ENCODE measurements at places on chromosomes 3 and 15.

DNA sequence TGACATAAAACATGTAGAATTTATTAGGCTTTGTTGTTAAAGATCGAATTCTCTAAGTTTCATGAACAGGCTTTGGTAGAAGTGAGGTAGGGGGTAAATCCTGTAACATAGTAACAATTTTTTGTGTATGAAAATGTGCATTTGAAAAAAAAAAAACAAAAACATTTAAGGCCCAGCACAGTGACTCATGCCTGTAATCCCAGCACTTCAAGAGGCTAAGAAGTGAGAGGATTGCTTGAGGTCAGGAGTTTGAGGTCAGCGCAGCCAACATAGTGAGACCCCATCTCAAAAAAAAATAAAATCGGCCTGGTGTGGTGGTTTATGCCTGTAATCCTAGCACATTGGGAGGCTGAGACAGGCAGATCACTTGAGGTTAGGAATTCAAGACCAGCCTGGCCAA is 26.8 kb upstream of the PPP4R2 start:
- DNase-seq: no peak

- DNase-seq: no peak
Observed at GRCh38 chr15:89364341-89364740, 29.7 kb upstream of the POLG start.

GRCh38 chr15:70504988-70505387 is 258.4 kb downstream of the UACA start:
- DNase-seq: no peak

DNA sequence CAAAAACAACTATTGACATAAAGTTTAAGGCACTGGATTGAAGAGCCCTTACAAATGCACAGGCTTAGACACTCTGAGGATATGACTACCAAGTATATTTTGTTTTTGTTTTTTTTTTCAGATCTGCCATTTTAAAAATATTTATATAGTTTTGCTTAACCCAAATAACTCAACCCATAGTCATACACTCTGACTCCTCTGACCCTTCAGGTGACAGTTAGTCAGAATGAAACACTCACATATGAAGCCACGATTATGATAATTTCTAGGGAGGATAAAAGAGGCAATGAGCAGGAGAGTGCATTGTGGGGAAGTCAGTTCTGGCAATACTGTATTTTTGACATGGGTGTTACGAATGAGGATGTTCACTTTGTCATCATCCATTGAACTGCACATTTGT is 774.7 kb downstream of the MECOM start:
- no peak for DNase-seq

DNA sequence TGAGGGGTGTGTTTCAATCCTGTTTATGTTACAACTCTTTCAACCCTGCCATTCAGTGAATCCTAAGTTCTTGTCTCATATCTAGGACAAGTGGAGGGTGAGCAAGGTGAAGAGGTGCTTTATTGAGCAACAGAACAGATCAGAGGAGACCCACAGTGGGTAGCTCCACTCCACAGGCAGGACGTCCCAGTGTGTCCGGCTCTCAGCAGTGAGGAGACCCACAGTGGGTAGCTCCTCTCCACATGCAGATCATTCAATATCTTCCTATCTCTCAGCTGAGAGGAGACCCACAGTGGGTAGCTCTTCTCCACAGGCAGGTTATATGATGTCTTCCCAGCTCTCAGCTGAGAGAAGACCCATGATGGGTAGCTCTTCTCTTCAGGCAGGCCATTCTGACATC is 556.7 kb downstream of the SI start:
- DNase-seq: no peak

DNA sequence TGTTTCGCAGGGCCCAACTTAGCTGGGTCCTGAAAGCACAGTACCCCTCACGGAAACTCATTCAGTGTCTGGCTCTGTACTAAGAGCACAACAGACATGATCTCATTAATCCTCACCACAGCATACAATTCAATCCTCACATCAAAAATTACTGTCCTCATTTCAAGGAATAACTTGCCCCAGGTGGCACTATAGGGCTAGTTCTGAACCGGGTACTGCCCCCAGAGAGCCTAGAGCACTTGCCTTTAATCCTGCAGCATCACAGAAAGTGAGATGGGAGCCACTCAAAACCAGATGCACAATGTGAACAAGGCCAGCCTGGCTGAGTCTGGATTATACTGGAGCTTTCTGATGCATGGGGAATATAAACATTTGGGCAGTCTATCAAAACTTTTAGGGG is 122.6 kb downstream of the OSBPL10 start:
- no peak for DNase-seq

GRCh38 chr3:175270198-175270837 is 411.2 kb downstream of the NAALADL2 start:
- DNase-seq: no peak

GRCh38 chr3:125051715-125052581 is 3.8 kb downstream of the HEG1 start:
- peak; percentile 74 for DNase-seq

DNA sequence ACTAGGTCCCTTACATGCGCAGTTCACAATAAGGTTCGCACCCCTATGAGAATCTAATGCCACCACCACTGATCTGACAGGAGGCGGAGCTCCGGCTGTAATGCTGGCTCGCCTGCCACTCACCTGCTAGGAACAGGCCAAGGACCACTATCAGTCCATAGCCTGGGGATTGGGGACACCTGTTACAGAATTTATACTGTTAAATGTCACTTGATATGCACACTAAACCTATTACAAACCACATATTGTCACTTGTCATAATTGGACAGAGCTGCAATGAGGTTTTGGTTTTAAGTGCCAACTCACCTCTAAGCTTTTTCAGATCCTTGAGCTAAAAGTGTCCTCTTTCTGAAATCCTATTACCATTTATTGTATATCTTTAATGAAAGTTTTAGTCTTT is 507.9 kb upstream of the TPRG1 start:
- DNase-seq: no peak

DNA sequence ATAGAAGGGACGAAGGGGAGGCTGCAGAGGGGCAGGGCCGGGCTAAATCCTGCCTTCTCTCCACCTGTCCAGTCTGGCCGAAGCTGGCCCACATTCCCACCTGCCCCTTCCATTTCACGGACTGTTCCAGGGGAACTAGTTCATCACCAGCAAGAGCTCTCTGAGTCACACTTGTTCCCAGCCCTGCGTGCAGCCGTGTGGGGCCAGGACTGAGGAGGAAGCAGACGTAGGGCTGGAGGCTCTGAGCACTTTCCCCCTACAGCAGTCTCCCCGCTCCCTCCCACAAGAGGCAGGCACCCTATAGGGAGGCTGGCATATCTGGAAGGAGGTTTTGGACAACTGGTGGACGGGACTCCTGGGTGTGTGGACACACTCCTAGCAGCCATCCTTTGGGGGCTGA is 3.0 kb downstream of the ITIH4 start:
- no peak for DNase-seq

DNA sequence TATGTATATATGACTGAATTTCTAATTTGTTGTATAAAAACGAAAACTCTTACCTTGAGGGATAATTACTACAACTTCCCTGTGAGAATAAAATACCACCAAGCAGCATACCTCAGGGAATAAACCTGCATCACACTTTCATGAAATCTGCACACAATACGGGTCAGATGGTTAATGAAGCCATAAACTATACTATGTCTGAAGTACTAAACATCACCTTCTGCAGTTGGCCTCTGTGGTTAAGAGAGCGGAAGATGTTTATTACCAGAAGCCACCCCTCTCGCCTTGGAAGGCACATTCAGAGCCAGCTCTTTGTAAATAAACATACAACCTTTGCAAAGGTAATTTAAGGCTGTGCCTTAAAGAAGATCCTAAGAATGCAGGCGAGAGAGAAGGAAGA is 462.1 kb upstream of the NR2F2 start:
- no peak for DNase-seq

DNA sequence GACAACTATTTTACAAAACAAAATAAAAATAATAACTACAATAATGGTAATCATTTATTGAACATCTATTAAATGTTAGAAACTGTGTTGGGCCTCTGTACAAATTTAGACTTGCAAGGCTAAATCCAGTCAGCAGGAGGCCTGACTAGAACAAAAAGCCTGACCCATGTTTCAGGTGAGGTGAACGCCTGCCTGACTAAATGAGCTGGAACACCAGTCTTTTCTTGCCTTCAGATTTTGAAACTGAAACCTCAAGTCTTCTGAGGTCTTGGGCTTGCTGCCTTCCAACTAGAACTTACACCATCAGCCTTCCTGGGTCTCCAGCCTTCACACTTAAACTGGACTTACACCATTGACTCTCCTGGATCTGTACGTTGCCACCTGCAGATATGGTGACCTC is 706.9 kb downstream of the TBL1XR1 start:
- no peak for DNase-seq

DNA sequence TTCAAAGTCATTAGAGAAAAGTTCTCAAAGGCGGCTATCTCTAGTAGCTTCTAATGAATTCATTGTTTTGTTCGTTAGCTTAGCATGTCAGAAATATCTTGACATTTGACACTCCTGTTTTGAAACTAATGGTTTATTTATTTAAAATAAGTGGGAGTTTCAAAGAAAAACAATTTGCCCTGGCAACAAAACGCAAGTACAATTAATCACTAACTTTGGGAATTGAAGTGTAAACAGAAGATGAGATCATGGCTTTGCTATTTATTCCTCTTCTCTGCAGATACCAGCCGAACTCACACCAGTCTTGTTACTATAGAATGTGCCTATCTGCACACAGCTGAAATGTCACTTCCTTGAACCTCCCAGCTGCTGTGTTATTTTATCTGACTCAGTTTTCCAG is 27.5 kb downstream of the MASP1 start:
- DNase-seq: no peak

GRCh38 chr3:129018751-129019150 is 17.6 kb downstream of the EFCC1 start:
- no peak for DNase-seq

- no peak for DNase-seq
Observed at GRCh38 chr3:153443961-153444360, 281.9 kb downstream of the RAP2B start.

GRCh38 chr3:10495003-10495402 is 10.4 kb downstream of the ATP2B2 start:
- DNase-seq: no peak

DNA sequence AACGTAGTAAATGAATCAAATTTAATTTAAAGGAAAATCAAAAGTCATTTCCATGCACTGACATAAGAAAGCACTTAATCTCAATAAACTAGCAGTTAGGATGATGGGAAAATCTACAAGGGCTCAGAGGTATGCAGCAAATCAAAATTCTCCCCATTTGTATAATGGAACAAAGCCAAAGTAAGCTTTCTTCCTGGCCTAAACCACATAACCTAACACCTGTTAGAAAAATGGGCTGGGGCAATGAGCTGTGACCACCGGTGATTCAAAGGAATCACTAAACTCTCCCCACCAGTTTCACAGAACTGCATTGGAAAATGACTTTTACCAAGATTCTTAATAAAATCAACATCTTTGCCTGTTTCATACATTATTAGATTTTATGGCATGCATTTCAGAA is 1024.3 kb downstream of the FHIT start:
- no peak for DNase-seq

DNA sequence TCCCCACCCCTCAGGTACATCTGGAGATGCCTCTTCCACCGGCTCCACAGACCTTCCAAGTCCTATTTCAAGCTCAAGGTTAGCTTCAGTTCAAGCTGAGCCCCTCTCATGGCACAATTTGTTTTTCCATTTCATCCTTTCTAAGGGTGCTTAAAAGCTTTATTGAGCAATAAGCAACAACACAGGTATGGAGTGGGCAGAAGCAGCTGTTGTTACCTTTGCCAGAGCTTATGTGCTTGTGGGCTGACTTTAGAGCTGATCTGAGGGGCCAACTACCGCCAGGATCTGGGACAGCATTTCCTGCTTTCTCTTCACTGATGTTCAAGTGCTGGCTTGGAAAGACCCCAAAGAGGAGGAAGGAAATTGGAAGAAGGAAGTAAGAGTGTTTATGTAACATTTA is 140.0 kb upstream of the KLHL25 start:
- no peak for DNase-seq

DNA sequence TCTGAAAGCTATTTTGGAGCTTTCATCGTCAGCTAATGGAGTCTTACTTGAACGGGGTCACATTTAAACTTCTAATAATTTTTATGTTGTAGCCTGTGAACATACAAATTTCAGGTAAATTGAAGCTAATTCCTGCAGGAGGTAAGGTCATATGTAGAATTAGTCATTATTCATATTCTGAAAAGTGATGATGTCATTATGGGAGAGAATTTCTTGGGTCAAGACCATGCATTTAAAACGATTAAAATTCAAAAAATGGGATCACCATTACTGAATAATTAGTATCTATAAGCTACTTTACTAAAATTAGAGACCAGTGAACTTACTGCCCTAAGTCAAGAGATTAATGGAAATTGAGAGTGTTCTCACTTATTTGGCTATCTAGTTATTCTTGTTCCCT is 120.4 kb downstream of the CHL1 start:
- DNase-seq: no peak

DNA sequence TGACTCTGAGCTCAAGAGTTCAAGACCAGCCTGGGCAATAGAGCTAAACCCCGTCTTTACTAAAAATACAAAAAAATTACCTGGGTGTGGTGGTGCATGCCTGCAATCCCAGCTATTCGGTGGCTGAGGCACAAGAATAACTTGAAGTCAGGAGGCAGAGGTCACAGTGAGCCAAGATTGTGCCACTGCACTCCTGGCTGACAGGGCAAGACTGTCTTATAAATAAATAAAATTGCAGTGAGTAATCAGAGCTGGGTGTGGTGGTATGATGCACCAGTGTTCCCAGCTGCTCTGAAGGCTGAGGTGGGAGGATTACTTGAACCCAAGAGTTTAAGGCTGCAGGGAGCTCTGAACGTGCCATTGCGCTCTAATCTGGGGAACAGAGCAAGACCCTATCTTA is 55.9 kb upstream of the GCNT3 start:
- DNase-seq: no peak

Measured in stimulated activated CD8-positive, alpha-beta memory T cell treated with anti-CD3 and anti-CD28 coated beads, Interleukin-4, amount 100 ng/mL, for 48 hours (primary cell).